ENCODE measurements at places on chromosomes 7 and 10.

GRCh38 chr7:91800389-91800788, 80.1 kb downstream of the MTERF1 start:
- no peak for DNase-seq

DNA sequence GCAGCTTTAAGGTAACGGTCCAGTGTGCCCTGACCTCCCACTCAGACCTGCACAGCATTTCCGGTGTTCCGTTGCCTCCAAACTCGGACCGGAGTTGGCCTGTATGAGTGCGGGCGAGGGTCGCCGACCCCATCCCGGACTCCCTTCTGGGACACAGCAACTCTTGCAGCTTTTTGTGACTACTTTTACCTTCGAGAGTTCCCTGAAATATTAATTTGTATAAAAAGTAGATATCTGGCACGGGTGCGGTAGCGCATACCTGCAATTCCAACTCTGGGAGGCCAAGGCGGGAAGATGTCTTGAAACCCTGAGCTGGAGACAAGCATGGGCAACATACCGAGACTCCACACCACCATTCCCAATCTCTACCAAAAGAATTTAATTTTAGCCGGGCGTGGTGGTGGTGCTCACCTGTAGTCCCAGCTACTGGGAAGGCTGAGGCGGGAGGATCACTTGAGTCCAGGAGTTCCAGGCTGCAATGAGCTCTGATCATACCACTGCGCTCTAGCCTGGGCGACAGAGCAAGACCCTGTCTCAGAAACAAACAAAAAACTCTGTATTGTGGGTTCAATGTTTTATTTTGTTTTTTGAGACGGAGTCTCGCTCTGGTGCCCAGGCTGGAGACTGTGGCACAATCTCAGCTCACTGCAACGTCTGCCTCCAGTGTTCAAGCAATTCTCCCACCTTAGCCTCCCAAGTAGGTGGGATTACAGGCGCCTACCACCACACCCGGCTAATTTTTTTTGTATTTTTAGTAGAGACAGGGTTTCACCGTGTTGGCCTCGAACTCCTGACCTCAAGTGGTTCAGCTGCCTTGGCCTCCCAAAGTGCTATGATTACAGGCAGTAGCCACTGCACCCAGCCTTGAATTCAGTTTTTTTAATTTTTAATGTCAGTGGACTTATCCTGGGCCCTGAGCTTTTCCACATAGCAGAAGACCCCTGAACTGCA, 1.1 kb upstream of the PPP1R35 start:
- no peak for DNase-seq

DNA sequence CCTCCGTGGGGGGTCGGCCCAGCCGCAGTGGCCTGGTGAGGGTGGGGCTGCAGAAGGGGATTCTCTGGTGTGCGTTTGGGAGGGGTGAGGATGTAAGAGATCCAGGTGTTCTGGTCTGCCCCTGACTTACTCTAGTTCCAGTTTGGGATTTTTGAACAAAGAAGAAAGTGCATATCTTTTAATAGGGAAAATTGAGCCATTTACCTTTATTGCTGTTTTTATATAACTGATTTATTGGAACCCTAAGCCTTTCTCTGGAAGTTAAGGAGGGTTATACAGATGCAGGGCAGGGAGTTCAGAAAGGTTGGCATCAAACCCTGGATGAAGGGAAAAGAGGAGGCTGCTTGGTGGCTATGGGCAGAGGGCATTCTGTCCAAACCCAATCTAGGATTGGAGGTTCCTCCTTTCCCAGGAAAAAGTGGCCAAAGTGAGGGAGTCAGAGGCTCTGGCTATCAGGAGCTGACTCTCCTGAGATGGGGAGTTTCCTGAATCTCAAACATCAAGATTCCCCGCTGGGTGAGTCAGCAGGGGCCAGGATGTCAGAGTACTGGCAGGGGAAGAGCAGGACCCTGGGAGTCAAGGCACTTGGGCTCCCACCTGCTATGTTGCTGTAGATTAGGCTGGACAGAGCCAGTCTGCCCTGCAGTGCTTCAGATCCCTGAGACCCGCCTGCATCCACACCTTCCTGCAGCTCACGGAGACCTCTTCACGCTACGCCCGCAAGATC, 67.5 kb downstream of the CLIP2 start:
- DNase-seq, result no peak

GRCh38 chr7:112204499-112205342, 1.5 kb downstream of the DOCK4 start:
- no peak for DNase-seq

GRCh38 chr10:988667-989545, 672 bp downstream of the GTPBP4 start:
- no peak for DNase-seq
